NCI-H1417 treated with DMSO at 0.1 percent for 48 hours (cell line): ENCODE measurements at places on chromosomes 12 and 14.

- DNase-seq = no peak
Observed at GRCh38 chr12:65156366-65156841, 13.0 kb upstream of the LEMD3 start.

DNA sequence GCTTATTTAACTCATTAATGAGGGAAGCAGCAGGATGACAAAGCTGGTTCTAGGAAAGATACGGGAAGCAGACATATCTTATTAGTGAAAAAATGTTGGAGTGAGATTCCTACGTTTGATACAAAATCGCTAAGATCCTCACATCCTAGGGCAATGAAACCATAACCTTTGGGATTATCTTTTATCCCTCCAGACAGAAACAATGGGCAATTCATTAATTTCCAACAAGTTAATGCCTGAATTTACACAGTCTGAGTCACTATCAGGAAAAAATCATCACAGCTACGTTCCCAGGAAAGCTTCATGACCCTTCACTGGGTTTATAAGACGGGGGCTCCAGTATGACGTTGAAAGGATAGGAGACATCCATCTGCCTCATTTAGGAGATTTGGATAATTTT is 45.0 kb downstream of the SLC24A4 start:
- no peak for DNase-seq

DNA sequence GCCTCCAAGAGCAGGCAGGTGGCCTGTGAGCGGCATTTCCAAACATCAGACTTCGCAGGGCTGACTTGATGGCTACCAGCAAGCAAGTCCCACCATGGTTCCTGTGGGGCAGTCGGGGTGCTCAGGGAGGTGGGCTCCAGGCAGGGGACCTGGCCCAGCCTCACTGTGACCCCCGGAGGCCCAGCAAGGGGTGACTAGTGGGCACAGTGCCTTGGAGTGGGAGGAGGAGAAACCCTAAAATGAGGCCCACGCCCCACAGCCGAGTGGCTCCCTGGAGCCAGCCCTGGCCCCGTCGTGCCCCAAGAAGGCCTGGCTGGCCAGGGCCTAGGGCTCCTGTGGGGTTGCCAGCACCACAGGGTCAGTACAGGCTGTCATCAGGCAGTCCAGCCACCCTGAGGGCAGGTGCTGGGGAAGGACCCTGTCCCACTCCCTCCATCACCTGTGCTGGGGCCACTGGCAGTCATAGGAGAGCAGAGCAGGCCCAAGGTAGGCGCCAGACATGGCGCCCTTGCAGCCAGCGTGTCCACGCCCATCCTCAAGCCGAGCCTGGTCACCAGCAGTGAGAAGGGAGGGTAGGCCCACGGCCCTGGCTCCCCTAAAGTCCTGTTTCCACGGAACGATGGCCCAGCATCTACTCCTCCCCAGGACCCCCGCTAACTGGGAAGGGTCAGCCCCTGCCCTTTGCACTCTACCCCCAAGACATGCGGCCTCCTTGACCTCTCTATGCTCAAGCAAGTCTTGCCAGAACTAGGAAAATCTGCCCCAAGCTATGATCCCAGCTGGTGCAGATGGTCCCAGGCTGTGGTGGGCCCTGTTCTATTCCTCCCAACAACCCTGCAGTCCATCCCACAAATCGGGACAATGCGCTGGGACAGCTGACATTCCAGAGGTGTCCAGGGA is 144.2 kb upstream of the C14orf180 start:
- no peak for DNase-seq

- no peak for DNase-seq
Observed at GRCh38 chr14:59538936-59539335, 37.7 kb downstream of the CCDC175 start.
